ENCODE measurements at places on chromosomes 11 and 22.

DNA sequence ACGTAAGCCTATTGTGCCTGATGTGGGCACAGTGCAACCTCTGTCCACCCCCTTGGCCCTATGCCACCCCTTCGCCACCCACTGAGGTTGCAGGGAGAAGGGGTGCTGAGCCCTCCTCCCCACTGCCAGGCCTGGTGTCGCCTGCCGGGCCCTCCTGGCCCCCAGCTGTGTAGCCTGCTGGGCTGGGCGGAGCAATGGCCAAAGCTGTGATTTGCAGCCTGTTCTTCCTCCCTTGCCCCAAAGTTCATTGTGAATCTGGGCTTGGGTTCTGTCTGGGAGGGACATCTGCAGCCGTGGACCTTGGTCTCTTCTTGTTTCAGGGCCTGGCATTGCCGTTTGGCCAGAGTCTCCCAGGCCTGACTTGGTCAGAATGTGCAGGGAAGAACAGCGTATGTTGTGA is 121.9 kb downstream of the PKNOX2 start:
- no peak for DNase-seq

DNA sequence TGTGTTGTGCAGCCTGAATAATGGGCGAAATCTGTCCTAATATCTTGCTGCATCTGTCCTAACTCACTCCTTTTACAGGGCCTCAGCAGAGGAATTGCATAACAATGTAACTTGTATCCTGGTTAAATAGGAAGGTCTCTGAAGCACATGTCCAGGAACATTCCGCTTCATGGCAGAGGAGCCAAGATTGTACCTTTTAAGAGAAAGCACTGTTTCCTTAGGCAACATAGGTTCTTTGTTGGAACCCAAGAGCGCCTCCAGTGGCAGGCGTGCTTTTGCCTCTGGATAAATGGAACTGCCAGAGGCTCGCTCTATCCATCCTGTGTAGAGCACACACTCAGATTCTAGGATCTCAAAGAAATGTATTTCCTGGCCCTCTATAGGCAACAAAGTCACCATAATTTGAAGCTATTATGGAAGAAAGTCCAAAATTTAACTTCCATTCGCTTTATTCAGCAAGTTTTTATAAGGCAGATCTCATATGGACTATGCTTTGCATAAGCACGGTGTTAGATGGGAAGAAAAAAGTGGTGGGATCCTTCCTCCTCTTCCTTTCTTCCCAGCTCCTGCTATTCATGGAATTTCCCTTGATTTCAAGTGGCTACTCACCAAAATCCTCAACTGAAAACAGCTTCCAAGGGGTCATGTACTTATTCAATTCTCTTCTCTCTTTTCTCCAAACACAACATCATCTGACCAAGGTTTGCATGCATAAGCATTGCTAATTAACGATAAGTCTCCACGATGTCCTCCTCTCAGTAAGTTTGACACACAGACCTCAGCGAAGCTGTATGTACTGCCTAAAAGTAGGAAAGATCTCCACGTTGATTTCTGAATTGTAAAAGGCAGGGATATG is at the start of gene BLID:
BLID (minus strand) TSS at position 692 of the 856 bp plus-strand sequence; CDS start at position 399, 293 bp downstream.
- DNase-seq: no peak

DNA sequence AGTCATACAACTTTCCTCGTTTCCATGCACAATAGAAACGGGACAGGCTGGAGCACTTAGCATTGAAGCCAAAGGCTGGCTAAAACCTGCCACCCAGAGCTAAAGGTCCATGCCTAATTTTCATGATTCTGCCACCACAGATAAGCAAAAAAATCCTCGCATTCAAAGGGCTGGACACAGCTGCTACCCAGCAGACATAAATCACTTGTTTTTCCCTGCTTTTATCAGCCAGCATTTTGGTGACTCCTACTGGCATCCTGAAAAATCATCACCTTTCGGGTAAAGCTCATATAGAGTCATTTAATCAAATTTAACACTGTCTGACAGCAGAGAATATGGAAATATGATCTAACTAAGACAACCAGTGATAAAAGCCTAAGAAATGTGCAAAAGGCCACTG is 37.9 kb downstream of the ALG9 start:
- no peak for DNase-seq

- no peak for DNase-seq
These were observed 77.4 kb downstream of the MN1 start for GRCh38 chr22:27724157-27724556.

- no peak for DNase-seq
These were observed 10.0 kb upstream of the MMP1 start for GRCh38 chr11:102807921-102808320.

DNA sequence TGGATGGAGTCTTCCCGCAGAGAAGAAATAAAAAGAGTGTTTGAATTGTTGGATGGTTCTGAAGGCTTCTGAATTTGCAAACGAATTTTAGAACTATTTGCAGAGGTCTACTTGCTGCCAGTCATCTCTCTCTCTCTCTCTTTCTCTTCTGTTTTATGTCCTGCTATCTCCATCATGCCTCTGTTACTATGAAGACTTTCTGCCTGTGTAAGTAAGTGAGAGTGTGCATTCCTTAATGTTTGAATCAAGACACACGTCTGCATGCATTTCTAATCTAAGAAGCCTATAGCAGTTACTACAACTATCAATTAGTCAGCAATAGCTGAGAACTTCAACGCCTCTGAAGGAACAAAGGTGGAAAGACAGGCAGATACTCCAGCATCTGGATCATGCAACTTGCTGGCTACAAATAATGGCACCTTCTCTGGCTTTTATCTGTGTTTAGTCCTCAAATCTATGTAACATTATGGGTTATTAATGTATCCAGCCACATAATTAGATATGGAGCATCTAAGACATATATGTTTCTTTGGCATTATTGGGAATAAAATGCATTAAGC is 191.5 kb upstream of the BLID start:
- DNase-seq: no peak

DNA sequence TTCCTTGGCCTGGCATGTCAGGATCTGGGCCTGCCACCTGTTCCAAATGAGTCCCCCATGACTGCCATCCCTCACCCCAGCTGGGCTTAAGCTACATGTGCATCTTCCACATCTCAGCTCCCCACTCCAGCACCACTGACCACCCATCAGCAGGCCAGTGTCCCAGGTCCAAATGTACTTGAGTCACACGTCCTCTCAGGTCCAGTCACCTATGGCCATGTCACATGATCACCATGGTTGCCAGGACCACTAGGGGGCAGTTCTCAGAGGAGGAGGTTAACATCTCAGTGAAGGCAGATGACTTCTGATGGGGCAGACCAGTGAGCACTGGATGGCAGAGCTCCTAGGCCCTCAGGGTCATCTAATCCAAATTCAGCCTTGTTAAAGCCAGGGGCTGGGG is 41.9 kb upstream of the WNT11 start:
- DNase-seq: peak; percentile 27
